ENCODE measurements at places on chromosomes 2 and 18. TPM values are rescaled to one million over a fixed set of nuclear protein-coding genes. Genes with fewer than 3 reads are reported as not detected.
A peak's percentile ranks its signal among the peaks of the same experiment; 100 is the strongest.

The CNTNAP5 gene
- not detected for total RNA-seq

The GALNT3 gene
- total RNA-seq = 81.9 TPM

The HOXD11 gene
- total RNA-seq = not detected

The MYOM1 gene
- total RNA-seq = 12.3 TPM

The SPATA3 gene
- total RNA-seq = not detected

- H3K27me3 ChIP-seq = no peaks in the 10 kb centered on the region
- no peaks in the 10 kb centered on the region for H3K36me3 ChIP-seq
- peak overlapping the region; percentile 52 for H3K4me3 ChIP-seq
- DNase-seq = no peak
- peak overlapping the region; percentile 84 for H3K27ac ChIP-seq
- peaks cover 43% of the 10 kb centered on the region for H3K4me1 ChIP-seq
These were observed 826 bp downstream of the KCNE4 start for GRCh38 chr2:223052548-223053483.

- H3K36me3 ChIP-seq = no peaks in the 10 kb centered on the region
- H3K27me3 ChIP-seq = no peaks in the 10 kb centered on the region
- no peak for DNase-seq
- H3K4me3 ChIP-seq = no peak overlapping the region
- H3K27ac ChIP-seq = no peak overlapping the region
- H3K4me1 ChIP-seq = peaks cover 18% of the 10 kb centered on the region
These were observed 5.2 kb downstream of the PARD6G start for GRCh38 chr18:80241919-80242777.

DNA sequence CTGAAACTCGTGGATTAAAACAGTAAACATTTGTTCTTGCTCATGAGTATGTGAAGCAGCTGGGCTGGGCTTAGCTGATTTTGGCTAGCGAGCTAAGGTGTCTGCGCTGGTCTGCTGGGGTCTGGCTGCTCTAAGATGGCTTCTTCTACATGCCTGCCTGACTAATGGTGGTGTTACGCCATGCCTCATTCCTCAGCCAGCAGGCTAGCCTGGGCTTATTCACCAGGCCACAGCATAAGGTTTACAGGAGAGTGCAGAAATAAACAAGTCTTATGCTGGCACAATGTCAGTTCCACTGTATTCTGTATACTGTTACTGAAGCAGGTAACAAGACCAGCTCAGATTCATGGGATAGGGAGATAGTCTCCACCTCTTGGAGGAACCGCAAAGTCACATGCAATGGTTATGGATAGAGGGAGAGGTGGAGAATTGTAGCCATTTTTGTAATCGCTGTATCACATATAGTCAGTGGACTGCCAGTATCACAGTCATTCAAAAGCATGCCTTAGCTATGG, 80.0 kb downstream of the RHBDD1 start:
- no peaks in the 10 kb centered on the region for H3K4me1 ChIP-seq
- DNase-seq = no peak
- H3K4me3 ChIP-seq = no peak overlapping the region
- peaks cover 14% of the 10 kb centered on the region for H3K36me3 ChIP-seq
- no peaks in the 10 kb centered on the region for H3K27me3 ChIP-seq
- H3K27ac ChIP-seq = no peak overlapping the region

GRCh38 chr2:234949762-234950434, 1.9 kb upstream of the SH3BP4 start:
- H3K27ac ChIP-seq = peak overlapping the region; percentile 95
- peaks cover 33% of the 10 kb centered on the region for H3K4me1 ChIP-seq
- H3K27me3 ChIP-seq = no peaks in the 10 kb centered on the region
- H3K36me3 ChIP-seq = no peaks in the 10 kb centered on the region
- DNase-seq = no peak

DNA sequence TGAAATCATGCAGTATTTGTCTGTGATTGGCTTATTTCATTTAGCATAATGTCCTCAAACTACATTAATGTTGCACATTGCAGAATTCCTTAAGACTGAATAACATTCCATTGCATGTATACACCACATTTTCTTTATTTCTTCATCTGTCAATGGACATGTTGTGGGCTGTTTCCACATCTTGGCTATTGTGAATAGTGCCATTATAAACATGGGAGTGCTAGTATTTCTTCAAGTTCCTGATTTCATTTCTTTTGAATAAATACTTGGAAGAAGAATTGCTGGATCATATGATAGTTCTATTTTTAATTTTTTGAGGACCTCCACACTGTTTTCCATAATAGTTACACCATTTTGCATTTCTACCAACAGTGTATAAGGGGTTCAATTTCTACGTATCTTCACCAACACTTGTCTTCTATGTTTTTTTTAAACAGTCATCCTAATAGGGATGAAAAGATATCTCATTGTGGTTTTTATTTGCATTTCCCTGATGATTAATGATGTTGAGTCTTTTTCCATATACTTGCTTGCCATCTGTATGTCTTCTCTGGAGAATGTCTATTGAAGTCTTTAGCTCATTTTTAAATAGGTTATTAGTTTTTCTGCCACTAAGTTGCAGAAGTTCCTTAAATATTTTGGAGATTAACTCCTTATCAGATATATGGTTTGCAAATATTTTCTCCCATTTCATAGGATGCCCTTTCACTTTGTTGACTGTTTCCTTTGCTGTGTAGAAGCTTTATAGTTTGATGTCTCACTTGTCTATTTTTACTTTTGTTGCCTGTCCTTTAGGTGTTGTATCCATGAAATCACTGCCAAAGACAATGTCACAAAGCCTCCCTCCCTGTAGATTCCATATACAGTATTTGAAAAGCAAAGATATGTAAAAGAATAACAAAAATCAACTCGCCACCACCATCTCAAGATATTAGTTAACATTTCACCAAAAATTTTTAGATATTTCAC, 14.6 kb downstream of the FBXO11 start:
- peaks cover 76% of the 10 kb centered on the region for H3K4me1 ChIP-seq
- no peak overlapping the region for H3K27ac ChIP-seq
- H3K4me3 ChIP-seq = no peak overlapping the region

DNA sequence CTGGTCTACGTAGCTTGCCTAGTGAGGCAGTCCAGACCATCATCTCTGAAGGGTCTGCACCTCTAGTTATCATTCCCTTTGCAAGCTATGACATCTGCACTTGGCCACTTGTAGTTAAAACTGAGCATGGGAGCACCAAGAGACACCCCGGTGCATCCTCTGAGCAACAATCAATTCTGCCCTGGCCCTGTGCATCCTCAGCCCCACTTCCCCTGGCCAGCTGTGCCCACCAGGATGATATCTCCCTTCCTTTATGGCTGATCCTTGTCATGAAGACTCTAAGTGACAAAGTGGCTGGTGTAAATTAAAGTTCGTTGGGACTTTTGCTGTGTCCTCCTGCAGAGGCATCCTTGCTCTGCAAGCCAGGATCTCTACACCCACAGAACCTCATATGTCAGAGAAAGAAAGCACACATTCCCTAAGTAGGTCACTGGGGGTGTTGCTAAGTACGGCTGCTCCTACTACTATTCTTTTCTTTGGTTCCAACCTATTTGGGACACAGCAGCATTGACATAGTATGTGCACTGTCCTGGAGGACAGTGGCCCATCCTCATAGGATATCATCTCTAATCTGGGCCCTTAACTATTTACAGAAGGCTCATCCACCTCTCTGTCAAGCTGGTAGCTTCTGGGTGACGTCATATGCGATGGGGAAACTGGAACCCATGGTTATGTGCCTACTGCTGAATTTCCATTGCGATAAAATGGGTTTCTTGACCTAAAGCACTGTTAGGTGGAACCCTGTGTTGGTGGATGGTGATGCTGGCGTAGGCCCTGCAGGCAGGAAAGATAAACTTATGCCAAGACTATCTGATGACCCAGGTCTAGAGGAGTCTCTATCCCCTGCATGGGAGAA, 384.3 kb upstream of the ID2 start:
- H3K4me3 ChIP-seq = no peak overlapping the region
- H3K4me1 ChIP-seq = peaks cover 12% of the 10 kb centered on the region
- H3K27ac ChIP-seq = no peak overlapping the region
- no peaks in the 10 kb centered on the region for H3K27me3 ChIP-seq
- no peaks in the 10 kb centered on the region for H3K36me3 ChIP-seq
- DNase-seq = no peak

- H3K27ac ChIP-seq = no peak overlapping the region
- H3K4me3 ChIP-seq = no peak overlapping the region
- H3K27me3 ChIP-seq = no peaks in the 10 kb centered on the region
- DNase-seq = no peak
- no peaks in the 10 kb centered on the region for H3K36me3 ChIP-seq
These were observed 437.6 kb downstream of the DPP10 start for GRCh38 chr2:114880046-114880445.

- no peak overlapping the region for H3K4me3 ChIP-seq
- H3K36me3 ChIP-seq = no peaks in the 10 kb centered on the region
- no peak overlapping the region for H3K27ac ChIP-seq
These were observed 118.1 kb upstream of the SLC39A10 start for GRCh38 chr2:195538937-195539336.

DNA sequence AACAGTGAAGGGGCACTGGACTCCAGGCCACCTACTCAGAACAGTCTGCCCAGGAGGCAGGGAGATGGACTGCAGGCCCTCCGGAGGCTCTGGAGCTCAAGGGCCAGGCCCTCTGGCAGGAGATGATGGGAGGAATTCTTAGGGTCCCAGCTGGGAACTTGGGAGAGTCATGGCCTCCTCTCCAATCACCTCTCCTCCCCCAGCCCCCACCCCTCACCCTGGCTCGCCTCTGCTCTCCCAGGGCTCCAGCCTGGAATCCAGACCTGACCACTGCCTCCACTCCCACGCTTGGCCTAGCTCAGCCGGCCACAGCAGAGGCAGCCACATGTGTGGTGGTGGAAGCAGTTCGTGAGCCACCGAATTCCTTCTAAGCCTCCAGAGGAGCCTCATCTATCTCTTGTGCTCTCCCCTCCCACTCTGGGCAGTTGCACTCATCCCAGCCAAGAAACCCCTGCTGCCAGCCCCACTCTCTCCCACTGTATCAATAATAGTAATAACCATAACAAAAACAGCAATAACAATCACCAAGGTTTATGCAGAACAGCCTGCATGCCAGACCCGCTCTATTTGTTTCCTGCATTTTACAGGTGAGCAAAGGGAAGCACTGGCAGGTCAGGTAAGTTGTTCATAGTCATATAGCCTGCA, 67.4 kb downstream of the TNS1 start:
- no peak for DNase-seq
- H3K27me3 ChIP-seq = no peaks in the 10 kb centered on the region
- peak overlapping the region; percentile 68 for H3K27ac ChIP-seq
- H3K4me3 ChIP-seq = peak overlapping the region; percentile 24

GRCh38 chr2:106085181-106085940, 108.7 kb downstream of the UXS1 start:
- H3K27me3 ChIP-seq = no peaks in the 10 kb centered on the region
- DNase-seq = peak; percentile 73
- no peak overlapping the region for H3K4me3 ChIP-seq
- peaks cover 3% of the 10 kb centered on the region for H3K4me1 ChIP-seq
- H3K27ac ChIP-seq = no peak overlapping the region
- H3K36me3 ChIP-seq = no peaks in the 10 kb centered on the region

DNA sequence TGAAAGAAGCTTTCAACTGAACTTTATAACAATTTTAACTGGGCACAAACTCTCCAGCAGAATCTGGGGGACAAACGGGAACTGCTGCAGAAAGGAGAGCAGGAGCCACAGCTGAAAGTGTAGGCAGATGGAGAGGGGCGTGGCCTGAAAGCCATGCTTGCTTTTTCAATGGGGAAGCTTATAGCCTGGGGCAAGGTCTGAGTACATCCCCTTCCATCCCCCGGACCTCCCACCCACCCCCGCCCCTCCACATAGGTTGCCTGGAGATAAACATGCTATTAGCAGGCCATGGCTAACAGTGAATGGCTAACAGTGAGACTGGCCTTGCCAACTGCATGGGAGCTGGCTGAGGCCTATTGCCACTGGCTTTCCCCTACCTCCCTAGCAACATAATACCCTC, 317.9 kb upstream of the TANK start:
- peaks cover under 1% of the 10 kb centered on the region for H3K4me1 ChIP-seq
- no peak for DNase-seq
- H3K27me3 ChIP-seq = no peaks in the 10 kb centered on the region
- H3K27ac ChIP-seq = no peak overlapping the region
- no peaks in the 10 kb centered on the region for H3K36me3 ChIP-seq
- no peak overlapping the region for H3K4me3 ChIP-seq

DNA sequence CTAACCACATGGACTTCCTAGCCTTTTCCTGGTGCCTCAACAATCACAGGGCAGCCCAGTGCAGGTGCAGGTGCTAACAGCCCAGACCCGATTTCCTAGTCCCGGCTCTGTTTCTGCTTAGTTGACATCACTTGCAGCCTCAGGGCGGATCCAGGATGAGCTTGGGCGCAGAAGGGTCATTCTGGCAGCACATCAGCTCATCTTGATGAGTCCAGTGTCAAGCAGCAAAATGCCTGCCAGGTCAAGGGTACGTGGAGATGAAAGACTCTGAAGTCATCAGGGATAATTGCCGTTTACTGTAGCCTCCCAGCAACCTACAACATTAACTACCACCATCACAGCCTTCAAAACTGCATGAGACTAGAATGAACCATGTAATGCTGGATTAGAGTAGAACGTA, 39.4 kb upstream of the EFHD1 start:
- H3K36me3 ChIP-seq = no peaks in the 10 kb centered on the region
- DNase-seq = no peak
- peaks cover 11% of the 10 kb centered on the region for H3K4me1 ChIP-seq
- no peaks in the 10 kb centered on the region for H3K27me3 ChIP-seq
- H3K4me3 ChIP-seq = no peak overlapping the region
- H3K27ac ChIP-seq = no peak overlapping the region

DNA sequence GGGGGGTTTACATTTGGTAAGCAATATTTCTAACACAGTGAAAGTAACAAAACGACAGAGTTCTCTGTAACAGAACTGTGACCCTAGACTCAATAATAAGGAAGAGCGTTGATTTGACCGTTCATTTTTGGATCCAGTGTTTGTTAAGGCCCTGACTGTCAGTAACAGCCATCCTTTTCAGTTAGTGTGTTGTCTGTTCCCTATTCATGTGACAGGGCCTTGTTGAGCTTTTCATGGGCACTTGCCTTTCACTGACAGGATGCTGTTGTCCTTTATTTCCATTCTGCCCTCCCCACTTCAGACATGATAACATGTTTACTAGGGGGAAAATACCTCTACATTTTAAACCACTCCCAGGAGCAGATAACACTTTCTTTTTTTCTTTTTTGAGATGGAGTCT, 45.8 kb downstream of the MAP4K4 start:
- no peaks in the 10 kb centered on the region for H3K36me3 ChIP-seq
- H3K27me3 ChIP-seq = no peaks in the 10 kb centered on the region
- DNase-seq = no peak
- H3K4me3 ChIP-seq = no peak overlapping the region
- peak overlapping the region; percentile 70 for H3K27ac ChIP-seq
- H3K4me1 ChIP-seq = peaks cover 47% of the 10 kb centered on the region

- DNase-seq = no peak
- no peaks in the 10 kb centered on the region for H3K36me3 ChIP-seq
- no peak overlapping the region for H3K27ac ChIP-seq
These were observed 88.7 kb upstream of the GLI2 start for GRCh38 chr2:120646994-120647393.
